Activated naive CD4-positive, alpha-beta T cell treated with anti-CD3 and anti-CD28 coated beads, Interleukin-2, amount 50 U/mL, for 72 hours (primary cell): ENCODE measurements at places on chromosomes 7 and 10.

- no peak for DNase-seq
Observed at GRCh38 chr10:88858491-88858890, 6.8 kb upstream of the ANKRD22 start.

DNA sequence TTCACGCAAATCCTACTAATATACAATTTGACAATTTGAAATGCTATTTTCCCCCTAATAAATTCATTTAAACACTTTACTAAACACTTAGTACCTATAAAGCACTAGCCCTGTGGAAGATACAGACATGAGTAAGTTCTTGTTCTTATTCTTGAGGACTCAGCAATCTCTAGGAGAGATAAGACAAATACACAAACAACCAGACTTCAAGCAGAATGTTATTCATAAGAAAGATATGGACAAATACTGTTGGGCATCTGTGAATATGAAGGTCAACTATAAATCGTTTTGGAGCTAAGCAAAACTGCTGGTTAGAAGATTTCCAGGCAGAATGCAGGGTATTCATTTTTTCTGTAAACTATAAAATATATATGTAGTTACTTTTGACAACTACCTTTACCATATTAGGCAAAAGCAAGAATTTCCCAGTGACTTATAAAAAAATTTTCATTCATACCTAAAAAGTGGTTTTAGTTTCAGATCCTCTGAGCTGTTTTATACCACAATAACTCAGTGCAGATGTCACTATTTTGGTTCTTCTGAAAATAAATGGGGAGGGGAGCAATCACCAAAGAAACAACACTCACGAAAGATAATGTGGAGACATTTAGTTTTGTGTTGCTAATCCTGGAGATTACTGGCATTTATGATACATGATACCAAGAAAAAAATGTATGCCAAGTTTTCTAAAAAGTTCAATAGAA lies 3.8 kb downstream of the VPS41 start:
- no peak for DNase-seq

DNA sequence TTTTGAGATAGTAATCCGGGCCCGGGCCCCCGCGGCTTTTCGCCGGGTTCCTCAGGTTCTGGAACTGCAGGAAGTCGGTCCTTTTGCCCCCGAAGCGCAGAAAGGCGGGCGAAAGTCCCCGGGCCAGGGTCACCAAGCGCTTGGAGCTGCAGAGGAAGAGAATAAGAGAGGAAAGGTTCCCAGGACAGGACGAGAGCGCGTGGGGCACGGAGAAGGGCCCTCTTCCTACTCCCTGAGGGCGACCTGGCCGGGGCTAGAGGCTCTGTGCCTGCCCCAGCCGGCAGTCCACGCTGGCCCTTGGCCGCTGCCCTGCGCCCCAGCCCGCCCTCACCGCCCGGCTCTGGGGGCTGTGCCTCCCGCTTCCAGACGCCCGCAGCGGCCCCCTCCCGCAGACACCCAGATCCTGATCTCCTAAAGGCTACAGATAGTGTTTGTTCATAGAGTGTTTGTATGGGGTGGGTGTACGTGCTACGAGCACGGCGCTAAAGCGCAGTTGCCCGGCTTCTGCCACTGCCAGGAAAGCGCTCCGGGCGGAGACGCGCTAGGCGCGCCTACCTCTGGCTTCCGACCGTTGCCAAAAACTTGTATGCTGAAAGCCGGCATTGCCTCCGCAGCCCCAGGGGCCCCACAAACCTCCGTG lies 3.2 kb downstream of the HPSE2 start:
- no peak for DNase-seq

- no peak for DNase-seq
Observed at GRCh38 chr7:29080803-29081202, 65.5 kb downstream of the CPVL start.

- no peak for DNase-seq
Observed at GRCh38 chr10:51786684-51787035, 87.3 kb upstream of the CSTF2T start.

DNA sequence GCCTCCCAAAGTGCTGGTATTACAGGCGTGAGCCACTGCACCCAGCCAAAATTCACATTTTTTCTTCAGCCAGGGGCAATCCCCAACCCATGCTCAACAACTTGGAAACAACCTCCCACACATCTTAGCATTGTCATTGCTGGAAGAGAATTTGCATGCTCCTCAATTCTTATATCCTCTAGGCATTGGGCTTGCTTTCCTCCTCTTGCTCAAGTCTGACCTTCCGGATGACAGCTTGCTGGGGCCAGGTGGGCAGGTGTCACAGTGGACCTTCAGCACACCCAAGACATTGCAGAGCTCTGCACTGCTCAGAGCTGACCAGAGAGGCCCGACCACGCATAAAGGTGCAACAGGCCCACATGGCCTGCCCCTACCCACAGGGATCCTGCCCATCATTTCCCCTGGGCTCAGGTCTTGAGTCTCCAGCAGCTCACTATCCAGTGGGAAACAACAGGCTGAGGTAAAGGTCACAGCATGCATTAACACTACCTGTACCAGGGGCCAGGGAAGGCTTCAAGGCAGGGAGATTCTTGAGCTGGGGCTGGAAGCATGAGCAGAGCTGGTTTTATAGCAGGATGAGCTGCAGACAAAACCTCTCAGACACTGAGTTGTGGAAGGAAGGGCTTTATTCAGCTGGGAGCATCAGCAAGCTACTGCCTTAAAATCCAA lies 6.8 kb upstream of the GPR15LG start:
- no peak for DNase-seq

GRCh38 chr7:27164367-27165088 lies 809 bp downstream of the HOXA9 start:
- no peak for DNase-seq

DNA sequence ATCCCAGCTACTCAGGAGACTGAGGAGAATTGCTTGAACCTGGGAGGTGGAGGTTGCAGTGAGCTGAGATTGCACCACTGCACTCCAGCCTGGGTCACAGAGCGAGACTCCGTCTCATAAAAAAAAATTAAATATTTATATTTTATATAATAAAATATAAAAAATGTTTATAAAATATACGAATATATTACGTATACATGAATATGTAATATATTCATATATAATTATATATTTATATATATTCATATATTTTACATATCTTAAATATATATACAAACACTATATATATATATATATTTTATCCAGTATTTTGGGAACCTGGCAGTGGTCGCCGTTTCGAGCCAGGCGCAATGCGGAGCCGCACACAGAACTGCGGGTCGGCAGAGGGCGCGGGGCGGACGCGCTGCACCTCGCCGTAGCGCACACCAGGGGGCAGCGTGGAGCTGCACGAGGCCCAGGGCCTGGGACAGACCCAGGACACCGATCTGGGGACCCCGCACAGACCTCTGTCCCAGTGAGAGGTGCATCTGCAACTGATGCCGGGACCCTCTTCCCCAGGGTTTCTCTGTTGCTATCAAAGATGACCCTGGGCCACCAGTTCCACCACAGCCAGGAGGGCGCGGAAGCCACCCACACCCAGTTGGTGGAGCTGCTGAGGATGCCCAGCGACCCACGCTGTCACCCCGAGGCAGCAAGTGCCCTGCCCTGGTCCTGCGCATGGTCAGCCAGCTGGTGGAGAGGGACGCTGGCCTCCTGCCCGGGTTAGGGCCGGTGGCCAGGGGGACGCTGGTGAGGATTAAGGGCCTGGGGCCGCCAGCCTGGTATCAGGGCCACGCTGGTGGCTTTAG lies 22.7 kb downstream of the AP5Z1 start:
- no peak for DNase-seq

- DNase-seq, result peak; percentile 57
Observed at GRCh38 chr7:5423976-5424748, 528 bp upstream of the TNRC18 start.

- DNase-seq, result no peak
Observed at GRCh38 chr7:132133501-132133900, 442.8 kb downstream of the PLXNA4 start.

GRCh38 chr7:73423519-73424488 lies 9.8 kb upstream of the FZD9 start:
- DNase-seq, result no peak

GRCh38 chr7:30180718-30181117 lies 45.9 kb downstream of the MTURN start:
- DNase-seq, result no peak

- no peak for DNase-seq
Observed at GRCh38 chr10:92420546-92421275, 129.7 kb downstream of the MARCHF5 start.

- no peak for DNase-seq
Observed at GRCh38 chr10:1179346-1180070, 123.3 kb downstream of the WDR37 start.

- no peak for DNase-seq
Observed at GRCh38 chr10:110553905-110554304, 13.6 kb upstream of the SMC3 start.

DNA sequence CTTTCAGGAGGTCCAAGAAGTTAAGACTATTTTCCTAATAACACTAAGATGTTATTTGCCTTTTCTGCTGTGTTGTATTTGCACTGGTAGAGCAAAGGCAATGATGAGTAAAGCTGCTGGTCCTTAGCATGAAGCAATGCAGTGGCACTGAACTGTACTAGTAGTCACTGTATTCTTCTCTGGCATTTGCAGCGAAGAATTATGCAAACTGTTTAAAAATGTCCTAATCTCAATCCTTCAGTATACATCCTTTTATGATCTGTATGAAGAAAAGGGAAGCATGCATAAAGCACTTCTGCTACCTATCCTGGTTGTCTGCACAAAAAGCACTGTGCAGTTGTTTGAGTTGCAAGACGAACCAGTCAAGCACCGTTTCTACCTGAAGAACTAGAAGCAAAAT lies 20.4 kb downstream of the IGF2BP3 start:
- no peak for DNase-seq

DNA sequence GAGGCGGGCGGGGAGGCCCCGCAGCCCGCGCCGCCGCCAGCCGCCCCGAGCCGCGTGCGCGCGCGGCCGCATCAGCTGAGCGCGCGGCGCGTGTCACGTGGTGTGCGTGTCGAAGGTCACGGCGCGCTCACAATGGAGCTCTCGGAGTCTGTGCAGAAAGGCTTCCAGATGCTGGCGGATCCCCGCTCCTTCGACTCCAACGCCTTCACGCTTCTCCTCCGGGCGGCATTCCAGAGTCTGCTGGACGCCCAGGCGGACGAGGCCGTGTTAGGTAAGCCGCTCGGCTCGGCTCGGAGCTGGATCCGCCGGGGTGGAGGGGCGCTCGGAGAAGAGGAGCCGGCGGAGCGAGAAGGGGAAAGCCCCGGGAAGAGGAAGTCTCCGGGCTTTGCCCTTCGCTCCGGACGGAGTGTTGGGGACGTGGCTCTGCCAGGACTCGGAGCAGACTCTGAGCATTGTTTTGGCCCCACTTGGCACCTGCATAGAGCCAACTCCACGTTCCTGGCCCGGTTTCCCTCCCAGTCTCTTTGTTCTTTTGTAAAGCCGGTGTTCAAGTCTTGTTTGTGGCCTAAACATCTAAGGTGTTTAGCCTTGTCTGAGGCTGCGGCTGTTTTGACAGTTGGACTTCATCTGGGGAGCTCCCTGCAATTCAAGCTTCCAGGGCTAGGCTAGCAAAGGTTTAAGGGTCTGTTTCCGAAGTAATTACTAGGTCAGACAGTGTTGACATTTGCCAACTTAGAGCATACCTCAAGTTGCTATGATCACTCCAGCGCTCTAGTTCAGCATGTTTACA lies at the start of gene COMMD3:
Gene COMMD3, plus strand, starts transcription at position 103 of the 790 bp plus-strand sequence. Its CDS starts 30 bp downstream, at position 133.
- peak; percentile 77 for DNase-seq

DNA sequence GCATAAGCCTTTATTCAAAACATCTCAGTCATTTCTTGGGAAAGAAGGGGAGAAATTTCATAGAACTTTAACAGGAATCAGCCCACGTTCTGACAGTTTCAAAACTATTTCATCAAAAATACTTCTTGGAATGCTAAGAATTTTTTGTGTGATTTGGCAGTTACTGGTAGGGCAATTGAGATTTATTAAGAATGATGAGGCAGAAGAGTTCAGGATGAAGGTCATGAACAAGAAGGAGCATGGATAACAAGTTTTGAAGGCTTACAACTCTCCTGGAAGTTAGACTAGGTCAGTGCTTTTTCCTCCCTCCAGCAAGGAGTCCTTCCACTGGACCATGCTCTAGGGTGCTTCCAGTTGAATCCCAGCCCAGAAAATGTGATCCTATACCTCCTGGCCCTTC lies 569.9 kb downstream of the ANKRD7 start:
- DNase-seq, result no peak

DNA sequence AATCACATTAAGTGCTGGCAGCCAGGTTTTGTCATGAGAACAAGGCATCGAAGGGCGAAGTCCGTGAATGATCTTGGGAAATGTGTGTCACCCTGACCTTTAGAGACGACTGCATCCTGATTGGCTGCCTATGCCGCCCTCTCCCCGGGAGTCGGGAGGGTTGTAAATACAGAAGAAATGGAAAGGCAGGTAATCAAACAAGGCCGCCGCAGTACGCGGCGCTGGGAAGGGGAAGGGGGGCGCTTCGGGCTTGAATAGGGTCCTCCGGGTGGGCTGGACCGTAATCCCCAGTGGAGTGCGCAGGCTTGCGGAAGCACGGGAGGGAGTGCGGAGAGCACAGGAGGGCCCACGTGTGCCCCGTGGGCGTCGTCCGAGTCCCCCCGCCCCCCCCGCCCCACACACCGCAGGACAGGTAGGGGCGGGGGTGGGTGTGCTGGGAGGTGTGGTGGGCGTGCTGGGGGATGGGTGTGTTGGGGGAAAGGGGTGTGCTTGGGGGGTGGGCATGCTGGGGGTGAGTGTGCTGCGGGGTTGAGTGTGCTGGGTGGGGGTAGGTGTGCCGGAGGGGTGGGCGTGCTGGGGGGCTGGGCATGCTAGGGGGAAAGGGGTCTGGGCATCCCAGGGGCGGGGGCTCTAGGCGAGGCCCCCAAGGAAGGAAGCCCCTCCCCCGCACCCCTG lies 169.4 kb downstream of the ARHGAP12 start:
- peak; percentile 50 for DNase-seq

DNA sequence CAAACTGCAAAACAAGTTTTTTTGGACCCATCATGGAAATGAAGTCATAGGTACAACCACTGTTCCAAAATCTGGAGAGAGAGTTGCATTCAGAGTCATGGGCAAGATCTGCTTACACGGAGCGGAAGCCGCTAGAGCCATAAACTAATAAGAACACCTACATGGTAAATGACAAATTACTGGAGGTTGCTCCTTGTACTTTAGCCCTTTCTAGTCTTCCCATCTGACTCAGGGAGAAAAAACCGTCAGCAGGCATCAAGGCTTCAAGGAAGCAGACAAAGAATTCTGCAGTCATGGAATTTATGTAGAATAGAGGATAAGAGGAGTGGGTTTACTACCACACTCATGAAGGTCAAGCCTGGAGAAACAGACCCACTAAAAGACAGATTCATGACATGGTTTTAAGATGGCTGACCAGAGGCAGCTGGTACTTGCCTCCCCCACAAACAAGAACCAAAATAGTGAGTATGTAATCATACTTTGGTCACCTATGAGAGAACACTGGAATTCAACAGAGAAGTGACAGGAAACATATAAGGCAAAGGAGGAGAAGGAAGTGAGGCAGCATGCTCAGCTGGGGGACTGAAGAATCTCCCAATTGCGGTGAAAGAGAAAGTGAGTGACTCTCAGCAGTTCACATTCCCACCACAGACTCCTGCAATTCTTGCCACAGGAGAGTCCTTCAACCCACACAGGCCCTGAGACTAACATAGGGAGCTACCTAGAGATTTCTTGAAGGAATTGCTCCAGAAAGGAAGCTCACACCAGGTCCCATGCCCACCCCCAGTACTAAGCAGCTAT lies 42.4 kb upstream of the ASAH2 start:
- no peak for DNase-seq
